ENCODE measurements at places on chromosomes 6 and 20.

DNA sequence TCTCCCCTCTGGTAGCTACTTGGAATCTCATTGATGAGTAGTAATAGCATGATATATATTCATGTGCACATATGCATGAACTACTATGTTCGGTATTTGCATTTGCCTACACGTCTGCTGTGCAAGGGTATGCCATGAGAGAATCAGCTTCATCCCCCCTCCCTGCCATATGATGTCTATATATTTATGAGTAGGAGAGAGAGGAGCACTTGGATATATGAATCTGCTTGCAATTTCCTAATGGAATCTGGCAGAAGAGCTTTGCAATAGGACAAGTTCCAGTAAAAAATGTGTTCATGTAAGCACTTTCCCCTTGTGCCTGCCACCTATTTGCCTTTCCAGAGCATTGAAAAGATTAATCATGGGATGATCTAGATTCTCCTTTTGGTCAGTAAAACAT lies 76.2 kb upstream of the BACH2 start:
- no peak for DNase-seq

GRCh38 chr6:43923376-43924221 lies 153.6 kb downstream of the VEGFA start:
- peak; percentile 65 for DNase-seq

GRCh38 chr6:130306377-130306776 lies 59.4 kb upstream of the TMEM200A start:
- DNase-seq, result no peak

DNA sequence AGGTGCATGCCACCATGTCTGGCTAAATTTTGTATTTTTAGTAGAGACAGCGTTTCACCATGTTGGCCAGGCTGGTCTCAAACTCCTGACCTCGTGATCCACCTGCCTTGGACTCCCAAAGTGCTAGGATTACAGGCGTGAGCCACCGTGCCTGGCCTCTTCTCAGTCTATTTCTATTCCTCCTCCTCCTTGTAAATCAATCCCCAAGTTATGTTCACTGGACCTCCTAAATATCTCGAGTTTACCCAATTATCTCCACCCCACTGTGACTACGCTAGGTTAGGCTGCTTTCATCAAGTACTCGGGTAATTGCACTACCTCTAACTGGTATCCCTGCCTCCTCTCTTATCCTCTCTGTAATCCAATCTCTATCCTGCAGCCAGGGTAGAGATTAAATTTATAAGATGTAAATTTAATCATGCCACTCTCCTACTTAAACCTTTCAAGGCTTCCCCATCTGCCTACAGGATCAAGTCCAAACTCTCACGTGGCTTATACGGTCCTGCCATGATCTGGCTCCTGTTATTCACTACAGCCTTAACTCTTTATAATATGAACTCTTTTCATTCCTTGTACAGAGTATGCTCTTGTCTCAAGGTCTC lies 837 bp upstream of the MAD2L1BP start:
- no peak for DNase-seq

DNA sequence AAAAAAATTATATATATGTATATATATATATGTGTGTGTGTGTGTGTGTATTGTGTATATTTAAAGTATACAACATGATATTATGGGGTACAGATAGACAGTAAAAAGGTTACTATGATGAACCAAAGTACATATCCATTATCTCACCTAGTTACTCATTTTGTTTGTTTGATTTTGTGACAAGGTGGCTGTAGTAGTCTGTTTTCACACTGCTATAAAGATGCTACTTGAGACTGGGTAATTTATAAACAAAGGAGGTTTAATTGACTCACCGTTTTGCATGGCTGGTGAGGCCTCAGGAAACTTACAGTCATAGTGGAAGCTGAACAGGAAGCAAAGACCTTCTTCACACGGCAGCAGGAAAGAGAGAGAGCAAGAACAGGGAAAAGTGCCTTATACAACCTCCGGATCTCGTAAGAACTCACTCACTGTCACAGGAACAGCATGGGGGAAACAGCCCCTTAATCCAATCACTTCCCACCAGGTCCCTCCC lies 30.2 kb upstream of the DACT2 start:
- DNase-seq, result no peak

DNA sequence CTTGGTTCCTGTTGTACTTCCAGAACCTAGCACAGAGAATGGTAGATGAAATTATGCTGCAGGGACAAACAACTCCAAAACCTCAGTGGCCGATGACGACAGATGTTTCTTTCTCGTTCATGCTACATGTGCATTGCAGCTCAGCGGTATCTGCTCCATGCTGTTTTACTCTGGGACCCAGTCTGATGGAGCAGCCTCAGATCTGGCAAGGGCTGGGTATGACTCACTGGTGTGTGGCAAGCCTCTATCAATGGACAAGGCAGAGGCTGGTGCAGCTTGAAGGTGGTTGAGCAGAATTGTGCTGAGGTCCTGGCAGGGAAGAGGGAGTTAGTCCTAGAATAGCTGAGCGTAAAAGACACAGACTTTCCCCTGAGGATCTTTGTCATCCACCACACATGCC lies 10.3 kb upstream of the BLCAP start:
- DNase-seq, result peak; percentile 76

- DNase-seq, result no peak
Observed at GRCh38 chr20:45783656-45784294, 7.9 kb downstream of the WFDC3 start.

Data from AG08395 (cell line).